T-helper 17 cell (primary cell): ENCODE measurements at places on chromosomes 2 and 18. TPM values are rescaled to one million over a fixed set of nuclear protein-coding genes. Genes with fewer than 3 reads are reported as not detected.

DNA sequence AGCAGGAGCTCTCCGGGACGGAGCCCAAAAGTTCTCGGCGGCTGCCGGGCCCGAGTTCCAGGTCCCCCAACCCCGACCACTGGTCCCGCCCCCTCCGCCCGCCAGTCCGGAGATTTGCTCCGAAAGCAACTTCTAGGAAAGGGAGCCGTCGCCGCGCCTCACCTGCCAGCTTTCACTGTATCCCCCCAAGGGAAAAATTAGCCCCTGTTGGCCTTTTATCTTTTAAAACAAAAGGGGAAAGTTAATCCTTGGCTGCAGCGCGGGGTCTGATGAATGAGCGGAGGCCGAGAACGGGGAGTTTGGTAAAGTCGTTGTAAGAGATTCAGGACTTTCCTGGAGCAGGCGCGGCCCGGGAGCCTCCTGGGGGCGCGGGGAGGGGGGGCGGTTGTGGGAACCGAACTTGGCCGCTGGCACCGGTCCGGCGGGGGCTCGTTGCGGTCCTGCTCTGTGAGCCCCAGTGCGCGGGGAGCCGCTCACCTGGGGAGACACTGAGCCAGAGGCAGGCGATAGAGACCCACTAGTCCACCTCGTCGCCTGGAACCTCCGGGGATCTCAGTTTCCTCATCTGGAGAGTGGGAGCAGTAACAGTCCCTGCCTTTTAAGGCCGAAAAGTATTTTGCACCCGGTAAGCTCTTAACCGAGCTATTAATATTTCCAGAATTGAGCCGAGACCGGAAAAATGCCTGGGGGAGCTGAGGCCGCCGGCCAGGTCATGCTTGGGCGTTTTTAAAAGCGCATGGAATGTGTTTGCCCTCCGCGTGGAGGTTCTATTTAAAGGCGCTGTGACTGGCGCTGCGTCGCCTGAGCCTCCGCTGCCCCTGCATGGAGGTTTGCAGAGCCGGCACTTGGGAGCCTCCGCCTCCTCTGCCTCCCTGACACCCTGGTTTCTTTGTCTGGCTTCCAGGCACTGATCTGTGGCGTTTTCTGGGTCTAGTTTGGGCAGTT, 1.1 kb downstream of the EFHD1 start:
- DNase-seq = no peak

The FAM168B gene
- 56.1 TPM for total RNA-seq

DNA sequence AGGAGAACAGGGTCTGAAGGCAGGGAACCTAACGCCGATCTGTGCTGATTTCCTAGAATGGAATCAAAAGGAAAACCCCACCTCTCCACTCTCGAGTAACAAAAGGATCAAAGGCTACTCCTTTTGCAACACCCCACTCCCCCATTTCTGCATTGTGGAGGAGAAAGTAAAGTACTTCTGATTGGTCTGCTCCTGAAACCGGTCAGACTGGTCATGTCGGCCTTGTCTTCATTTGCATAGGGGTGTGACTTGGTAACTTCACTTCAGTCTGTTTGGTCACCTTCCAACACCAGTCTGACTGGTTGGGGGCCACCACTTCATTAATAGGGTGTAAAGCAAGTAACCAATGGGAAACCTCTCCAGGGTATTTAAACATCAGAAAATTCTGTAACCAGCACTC, 771.9 kb downstream of the ERBB4 start:
- DNase-seq = no peak

The TMEM37 gene
- not detected for total RNA-seq

DNA sequence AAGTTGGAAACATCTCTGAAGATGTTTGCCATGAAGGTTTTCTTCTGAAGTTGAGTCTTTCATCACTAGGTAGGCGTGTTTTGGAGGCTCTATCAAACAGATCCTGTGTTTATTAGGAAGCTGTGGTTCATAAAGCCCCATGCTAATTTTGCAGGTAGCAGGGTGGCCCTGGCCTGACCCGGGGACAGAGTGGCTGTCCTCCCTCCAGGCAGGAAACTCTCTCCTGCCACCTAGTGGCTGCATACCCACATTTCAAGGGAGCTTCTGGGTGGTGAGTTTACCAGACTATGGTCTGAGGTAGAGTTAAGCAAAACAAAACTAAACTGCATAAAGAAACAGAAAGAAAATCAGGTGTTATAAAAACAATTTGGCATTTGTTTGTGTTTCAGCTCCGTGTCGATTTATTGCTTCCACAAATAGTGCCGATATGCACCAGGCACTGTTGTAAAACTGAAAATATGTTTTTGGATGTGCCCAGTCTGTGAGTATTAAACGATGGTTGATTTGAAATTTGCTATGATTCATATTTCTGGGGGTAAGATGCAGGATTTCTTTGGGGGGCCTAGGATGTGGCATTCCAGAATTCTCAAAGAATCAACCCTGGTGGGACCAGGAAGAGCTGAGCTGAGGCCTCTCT, 26.0 kb upstream of the IL37 start:
- DNase-seq = peak; percentile 43

- no peak for DNase-seq
These were observed 47.1 kb downstream of the SPTBN1 start for GRCh38 chr2:54503192-54503591.

DNA sequence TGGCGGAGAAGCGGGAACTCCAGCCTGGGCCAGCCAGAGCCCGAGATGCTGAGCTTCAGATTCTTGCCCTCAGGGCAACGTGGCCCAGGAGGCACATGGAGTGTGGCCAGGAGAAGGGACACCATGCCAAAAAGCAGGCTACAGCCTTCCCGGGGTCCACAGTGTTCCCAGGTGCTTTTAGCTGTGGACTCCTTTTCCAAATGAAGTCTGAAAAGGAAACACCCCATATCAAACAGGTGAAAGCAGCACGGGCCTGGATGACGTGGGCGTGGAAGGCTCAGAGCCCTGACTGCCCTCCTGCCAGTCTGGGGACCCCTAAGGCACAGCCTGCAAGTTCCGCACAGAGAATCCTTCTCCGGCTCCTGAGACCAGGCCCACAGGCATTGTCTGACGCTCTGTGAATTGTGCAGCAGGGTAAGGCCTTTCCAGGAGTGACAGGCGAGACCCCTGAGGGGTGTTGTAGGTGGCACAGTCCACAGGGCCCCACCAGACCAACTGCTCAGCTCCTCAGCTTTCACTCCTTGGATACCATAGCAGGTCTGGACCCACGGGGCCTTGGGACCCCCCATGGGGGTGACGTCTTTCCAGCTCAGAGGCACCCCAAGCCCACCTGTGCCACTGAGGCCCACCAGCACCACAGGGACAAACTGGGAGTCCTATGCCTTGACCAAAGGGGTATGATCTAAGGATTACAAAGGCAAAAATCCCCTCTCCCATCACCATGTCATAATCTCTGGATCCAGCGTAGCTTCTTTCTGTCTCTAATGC, 69.6 kb upstream of the RAB6C start:
- no peak for DNase-seq

- no peak for DNase-seq
These were observed 24.9 kb downstream of the OSBPL6 start for GRCh38 chr2:178219247-178219646.

- DNase-seq = no peak
These were observed 6.7 kb upstream of the SALL3 start for GRCh38 chr18:78972930-78973331.

GRCh38 chr2:46794693-46795317, 120.8 kb downstream of the MCFD2 start:
- DNase-seq = no peak

The REG3A gene
- total RNA-seq = not detected

The ALPP gene
- 0.45 TPM for total RNA-seq

The TDRD15 gene
- total RNA-seq = not detected

DNA sequence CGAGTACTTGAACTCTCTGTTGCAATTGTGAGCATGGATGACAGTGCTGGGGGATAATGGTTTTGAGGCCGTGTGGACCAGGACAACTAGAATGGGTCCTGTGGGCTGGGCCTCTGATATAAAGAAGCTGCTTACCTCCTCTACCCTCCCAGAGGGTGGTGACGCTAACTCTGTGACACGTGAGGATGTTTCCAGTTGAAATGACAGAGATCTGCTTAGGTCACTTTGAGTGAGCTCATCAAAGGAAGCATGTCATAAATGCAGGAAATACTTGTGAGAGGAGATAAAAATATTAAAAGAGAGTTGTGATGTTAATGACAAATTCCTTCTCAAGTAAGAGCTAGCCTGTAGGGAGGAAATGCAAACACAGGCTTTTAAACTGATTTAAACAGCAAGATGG, 16.4 kb downstream of the RMC1 start:
- DNase-seq = no peak

- no peak for DNase-seq
These were observed 66.9 kb downstream of the STK39 start for GRCh38 chr2:168180483-168180882.

- DNase-seq = no peak
These were observed 56.0 kb downstream of the TMEM247 start for GRCh38 chr2:46535360-46535759.

DNA sequence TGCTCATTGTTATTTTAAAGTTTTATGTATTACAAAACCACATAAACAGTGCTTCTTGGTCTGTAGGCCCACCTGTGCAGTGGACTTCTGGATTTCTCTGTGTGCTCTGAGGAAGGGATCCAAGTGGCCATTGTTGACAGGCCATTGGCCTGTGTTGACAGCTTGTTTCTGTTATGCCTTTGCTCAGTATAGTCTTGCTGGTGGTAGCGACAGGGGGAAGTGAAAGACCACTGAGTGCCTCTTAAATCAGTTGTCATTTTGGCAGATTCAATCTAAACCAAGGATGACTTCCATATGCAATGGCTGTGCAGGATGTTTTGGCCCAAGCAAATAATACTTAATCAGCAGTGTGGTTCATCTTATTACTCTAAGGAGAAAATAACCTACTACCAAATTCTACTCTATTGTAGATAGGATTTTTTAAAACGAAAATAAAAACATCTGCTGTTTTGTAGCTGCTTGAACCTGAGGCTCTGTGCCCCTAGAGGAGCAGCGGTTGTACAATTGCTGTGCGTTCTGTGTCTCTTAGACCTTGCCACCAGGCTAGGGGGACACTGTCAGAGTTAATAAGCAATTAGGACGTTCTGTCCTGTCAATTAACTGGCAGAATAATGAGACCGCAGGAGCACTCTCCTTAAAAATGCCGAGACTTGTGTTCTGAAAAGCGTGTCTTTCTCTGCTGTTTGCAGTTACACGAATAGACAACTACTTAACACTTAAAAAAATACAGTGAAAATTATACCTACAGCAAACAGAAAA, 108.2 kb downstream of the RHBDD1 start:
- no peak for DNase-seq

DNA sequence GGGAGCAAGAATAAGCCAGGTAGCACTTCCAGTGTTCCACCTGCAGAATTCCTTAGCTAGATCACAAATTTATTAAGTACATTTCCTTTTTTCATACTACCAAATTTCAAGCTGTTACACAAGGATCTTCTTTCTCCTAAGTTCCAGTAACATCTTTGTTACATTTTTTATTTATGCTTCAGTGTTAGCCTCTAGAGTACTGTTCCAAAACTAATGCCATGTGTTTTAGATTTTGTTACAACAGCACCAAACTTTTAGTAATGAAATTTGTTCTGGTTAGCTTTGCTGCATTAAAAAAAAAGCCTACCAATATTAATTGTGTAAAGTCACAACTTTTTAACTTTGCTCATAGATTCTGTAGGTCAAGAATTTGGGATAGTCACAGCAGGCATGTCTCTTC, 161.1 kb downstream of the CAMKMT start:
- DNase-seq = no peak

DNA sequence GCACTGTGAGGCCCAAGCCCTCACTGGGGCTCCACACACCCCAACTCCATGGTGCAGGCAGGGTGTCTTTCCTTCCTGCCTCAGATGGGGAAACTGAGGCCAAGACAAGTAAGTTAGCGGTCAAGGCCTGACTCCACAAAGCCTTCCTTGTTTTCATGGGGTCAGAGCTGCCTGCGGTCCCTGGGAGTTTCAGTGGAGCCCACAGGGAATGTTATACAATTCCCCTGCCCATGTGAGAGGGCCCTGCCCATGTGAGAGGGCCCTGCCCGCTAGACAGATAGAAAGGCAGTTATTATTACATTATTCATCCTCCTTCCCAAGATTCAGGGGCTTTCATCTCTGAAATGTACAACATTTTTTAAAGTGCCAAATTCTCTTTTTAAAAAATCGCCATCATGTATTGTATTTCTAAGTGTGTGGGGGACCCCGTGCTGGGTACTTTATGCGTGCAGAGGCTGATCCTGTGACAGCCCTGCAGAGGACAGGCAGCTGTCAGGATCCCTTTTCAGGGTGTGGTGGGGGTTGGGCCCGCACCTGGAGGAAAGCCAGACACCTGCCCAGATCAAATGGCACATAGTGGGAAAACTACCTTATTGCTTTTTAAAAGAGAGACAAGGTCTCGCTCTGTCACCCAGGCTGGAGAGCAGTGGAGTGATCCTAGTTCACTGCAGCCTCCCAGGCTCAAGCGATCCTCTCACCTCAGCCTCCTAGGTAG, 23.4 kb downstream of the FBLN7 start:
- DNase-seq = no peak

The NEU2 gene
- total RNA-seq = not detected

GRCh38 chr2:234334756-234335155, 162.1 kb downstream of the ARL4C start:
- no peak for DNase-seq

GRCh38 chr2:150327564-150328489, 159.6 kb downstream of the RND3 start:
- no peak for DNase-seq

DNA sequence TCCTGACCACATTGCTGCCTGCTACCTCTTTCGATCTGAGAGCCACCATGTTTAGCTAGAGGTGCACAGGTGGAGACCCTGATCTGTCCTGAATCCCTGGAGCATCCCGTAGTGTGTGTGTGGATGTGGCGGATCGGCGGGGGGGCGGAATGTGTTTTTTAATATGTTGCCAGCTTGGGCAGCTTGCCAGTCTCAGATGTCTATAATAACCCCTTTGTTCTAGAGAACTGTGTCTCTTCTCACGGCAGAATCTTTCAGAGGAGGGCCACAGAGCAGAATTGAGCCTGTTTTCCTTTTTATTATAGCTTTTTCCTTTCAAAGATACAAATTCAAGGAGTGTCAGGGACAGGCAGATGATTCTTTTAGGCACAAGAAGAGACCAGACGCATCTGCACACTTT, 934.1 kb upstream of the KLHL29 start:
- no peak for DNase-seq

The ACTR3 gene
- total RNA-seq = 267 TPM

The RUFY4 gene
- not detected for total RNA-seq

- DNase-seq = no peak
These were observed 78.8 kb upstream of the CAPN13 start for GRCh38 chr2:30886080-30886479.

- peak; percentile 52 for DNase-seq
These were observed 1.2 kb downstream of the DLX1 start for GRCh38 chr2:172086241-172087206.
